SJCRH30 (cell line): ENCODE measurements at places on chromosomes 6 and 20.

DNA sequence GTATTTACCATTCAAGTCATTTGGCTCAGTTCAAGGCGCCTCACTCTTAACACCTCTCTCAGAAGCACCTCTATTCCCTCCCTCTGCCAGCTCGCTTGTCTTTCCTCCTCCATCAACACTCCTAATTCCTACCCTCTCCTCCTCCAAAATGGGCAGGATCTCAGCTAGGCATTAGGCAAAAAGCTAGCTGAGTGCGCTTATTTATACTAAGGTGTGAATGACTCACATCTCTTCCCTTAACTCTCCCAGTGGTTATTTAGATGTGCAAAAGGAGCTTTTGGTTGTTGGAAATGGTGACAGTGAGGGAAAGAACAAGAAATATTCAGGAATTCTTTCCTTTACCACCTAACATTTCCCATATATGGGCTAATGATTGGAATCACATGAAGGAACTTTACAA is 29.1 kb downstream of the PACSIN1 start:
- no peak for DNase-seq

DNA sequence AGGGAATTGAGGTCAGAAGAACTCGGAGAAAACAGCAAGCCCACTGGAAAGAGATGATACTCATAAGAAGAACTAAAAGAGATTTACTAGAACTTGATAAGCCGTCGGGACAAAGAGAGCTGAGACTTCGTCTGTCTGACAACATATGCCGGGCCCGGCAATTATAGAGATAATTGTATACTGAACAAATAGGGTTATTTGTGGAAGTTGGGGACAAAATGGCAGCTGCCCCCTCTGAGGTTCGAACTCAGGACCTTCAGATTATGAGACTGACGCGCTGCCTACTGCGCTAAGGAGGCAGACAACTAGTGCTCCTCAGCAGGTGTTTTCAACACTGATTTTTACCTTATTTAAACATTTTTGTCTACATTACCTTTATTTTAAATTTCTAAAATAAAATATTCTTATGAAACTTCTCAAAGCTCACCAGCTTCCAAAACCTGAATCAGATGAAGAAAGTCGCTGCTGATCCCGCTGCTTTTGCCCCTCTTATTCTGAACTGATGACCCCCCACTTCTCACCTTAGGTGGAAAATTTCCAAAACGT is 29.3 kb upstream of the TRIM27 start:
- DNase-seq = peak; percentile 63

- DNase-seq = no peak
Measured at GRCh38 chr6:81749707-81750106, 2.8 kb downstream of the TENT5A start.

DNA sequence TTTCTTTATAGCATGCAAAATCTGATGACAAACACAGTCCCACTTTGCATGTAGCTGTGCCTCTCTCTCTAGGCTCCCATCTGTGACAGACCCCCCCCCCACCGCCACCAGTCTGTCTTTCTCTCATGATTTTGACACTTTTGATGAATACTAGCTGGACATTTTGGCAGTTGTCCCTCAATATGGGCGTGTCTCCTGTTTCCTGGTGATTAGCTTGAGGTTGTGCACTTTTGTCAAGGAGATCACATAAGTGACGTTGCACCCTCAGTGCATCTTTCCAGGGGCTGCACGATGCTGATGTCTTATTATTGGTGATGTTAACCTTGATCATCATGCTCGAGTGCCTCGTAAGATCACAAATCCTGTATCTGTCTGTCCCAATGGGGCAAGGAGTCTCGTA is 155.1 kb downstream of the EYA2 start:
- no peak for DNase-seq

DNA sequence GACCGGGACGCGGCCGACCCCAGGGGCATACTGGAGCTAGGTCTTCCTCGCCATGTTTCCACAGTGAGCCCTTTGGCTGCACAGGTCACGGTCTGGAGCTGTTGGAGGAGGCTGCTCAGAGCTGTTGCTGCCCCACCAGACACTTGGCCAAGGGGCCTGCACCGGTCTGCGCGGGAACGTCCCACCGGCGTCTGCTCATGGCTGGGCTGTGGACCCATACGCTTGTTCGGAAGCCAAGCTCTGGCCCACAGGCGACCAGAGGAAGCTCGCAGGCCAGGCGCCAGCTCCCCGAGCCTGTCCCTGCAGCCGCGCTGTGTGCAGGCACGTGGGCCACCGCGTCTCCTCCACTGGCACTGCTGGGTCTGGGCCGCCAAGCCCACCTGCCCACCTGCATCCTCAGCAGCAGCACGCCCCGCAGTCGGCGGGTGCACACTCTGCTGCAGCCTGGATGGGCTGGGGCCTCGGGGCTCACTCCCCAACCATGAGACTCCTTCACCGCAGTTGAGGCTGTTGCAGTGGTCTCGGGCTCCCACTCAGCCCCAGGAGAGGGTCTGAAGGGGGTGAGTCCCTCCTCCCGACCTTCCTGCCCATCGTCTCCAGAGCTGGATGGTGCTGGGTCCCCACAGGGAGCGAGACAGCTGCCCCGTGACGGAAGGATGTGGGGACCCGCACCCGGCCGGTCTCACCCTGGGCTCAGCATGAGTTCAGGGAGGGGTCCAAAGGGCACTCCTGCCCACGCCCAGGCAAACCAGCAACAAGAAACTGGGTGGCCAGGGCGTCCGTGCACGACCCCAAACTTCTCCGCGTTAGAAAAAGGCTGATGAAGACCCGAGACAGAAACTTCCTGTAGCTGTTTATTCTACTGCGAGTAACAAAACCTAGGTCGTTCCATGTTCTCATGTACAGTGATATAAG is 15.5 kb upstream of the TCFL5 start:
- no peak for DNase-seq

DNA sequence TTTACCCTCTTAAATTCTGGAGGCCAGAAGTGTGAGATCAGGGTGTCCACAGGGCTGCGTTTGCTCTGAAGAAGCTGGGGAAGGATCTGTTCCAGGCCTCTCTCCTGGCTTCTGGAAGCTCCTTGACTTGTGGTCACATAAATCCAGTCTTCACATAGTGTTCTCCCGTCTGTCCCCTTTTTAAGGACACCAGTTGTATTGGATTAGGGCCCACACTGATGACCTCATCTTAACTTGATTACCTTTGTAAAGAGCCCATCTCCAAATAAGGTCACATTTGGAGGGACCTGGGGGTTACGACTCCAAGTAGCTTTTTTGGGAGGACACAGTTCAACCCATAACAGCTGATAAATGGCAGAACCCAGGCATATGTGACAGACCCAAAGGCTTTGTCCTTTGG is 20.0 kb upstream of the WFDC2 start:
- no peak for DNase-seq

GRCh38 chr20:60600036-60600435 is 641.8 kb downstream of the CDH26 start:
- DNase-seq = no peak
